NCI-H2107 (cell line): ENCODE measurements at places on chromosomes 2 and 18.

DNA sequence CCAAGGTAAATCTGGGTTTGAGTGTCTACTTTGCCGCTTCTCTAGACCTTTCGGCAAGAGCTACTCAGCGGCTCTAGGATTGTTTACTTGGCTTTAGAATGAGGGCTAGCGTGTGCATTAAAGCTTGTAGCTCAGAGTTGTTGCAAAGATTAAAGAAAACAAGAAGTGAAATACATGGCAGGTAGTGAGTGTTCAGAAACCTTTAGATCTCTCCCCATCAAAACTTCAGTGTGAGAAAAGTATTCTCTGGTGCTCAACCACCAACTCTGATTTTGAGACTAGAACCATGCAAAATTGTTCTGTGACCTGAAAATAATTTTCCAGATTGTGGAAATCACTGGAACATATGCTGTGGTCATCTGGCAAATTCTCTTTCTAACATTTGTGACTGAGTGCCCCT lies 512.0 kb downstream of the CMPK2 start:
- DNase-seq = no peak

GRCh38 chr2:203659331-203660049 lies 46.9 kb upstream of the CD28 start:
- no peak for DNase-seq

DNA sequence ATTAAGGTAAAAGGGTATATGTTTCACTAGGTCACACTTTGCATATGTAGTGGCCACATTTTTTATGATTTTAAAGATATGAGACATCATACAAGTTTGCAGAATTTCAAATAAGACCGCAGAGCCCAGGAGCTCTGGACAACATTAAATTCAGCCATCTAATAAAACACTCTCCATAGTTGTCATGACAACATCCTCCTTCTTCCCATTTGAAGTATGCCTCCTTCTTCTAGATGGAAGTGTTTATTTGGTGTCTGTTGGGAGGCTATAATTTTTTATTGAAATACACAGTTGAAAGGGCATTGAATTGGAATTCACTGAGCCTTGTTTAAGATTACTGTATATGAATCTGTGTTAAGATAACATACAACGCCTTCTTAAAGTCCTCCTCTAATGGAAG lies 467.3 kb downstream of the CMPK2 start:
- DNase-seq = no peak

DNA sequence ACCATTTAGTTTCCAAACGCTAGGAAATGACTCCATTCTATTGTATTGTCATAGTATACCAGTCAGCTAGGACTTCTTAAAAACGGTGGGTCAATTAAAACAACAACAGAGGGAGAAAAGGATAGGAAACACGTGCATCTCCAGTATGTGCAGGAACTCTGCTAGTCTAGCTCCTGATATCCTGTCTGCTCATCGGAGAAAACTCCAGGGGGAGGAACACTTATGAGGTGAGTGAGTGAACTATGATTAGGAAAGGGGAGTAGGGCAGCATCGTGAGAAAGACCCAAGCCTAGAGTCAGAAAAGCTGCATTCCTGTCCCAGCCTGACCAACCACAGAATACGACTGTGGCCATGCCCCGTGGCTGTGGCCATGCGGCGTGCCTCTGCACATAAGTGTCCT lies 34.2 kb downstream of the DTNB start:
- no peak for DNase-seq

DNA sequence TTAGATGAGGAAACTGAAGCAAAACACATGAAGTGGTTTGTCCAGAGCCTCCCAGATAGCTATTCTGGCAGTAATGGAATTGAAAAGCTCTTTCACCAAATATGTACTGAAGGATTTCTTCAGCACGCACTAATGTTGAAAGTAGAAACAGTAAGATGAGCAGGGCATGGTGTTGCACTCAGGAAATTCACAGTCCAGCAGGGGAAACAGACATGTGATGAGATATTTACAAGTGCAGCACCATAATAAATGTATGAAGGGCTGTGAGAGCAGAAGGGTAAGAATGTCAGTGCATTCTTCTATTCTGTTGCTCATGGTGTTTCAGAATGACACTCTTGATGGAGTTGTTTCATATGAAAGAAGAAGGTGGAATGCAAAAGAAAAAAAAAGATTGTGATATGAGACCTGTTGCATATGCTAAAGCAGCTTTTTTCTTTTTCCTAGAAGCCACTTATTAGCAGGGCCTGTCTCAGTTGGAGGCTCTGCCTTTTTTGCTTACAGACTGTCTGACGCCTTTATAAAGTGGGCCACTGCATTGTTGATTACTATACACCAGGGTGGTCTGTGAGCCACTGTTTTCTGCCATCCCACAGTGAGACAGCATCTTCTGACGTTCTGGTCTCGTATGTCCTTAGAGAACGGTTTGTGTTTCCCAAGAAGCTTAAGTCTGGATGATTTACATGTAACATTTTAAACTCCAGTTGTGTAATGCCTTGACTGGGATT lies 516.9 kb downstream of the ARHGAP15 start:
- DNase-seq = no peak

GRCh38 chr18:13435586-13436333 lies 217.2 kb downstream of the LDLRAD4 start:
- DNase-seq = no peak
